ENCODE measurements at places on chromosomes 4 and X.

DNA sequence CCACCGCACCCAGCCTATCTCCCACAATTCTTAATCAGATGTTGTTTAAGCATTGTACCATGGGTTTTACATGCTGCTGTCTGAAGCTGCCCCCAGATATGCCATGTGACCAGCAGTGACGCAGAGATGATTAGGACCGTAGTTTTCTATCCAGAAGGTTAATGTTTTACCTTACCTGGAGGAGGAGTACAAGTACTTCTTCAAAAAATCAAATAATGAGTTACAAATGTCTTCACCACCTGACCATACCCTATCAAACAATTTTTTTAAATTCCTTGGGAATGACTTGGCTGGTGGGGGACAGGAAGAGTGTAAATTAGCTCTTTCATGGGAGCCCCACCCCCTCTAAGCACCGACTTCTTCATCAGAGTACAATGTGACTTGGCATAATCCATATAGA, 16.2 kb upstream of the SGMS2 start:
- DNase-seq, result no peak

GRCh38 chr4:188714501-188714900, 575.3 kb downstream of the TRIML1 start:
- no peak for DNase-seq

- DNase-seq, result no peak
Measured at GRCh38 chr4:54169176-54169575, 59.9 kb upstream of the PDGFRA start.

GRCh38 chr4:112266823-112267222, 18.9 kb downstream of the TIFA start:
- DNase-seq, result no peak

DNA sequence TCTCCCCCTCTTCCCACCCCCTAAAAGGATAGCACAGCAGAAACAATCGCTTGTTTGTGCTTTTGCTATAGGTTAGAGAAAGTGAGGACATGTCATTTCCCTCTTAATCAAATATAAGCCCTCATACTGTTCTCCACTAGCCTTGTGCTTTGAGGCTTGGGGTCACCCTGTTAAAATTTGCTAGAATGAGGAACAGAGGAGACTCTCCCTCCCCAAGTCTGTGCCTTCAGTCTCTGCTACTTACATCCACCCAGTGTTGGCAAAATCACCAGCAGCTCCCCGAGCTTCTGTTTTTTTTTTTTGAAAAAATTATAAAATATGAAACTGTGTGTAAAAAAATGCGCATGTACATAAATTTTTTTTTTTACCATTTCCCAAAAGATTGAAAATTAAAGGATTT, 19.3 kb downstream of the KLF3 start:
- no peak for DNase-seq

DNA sequence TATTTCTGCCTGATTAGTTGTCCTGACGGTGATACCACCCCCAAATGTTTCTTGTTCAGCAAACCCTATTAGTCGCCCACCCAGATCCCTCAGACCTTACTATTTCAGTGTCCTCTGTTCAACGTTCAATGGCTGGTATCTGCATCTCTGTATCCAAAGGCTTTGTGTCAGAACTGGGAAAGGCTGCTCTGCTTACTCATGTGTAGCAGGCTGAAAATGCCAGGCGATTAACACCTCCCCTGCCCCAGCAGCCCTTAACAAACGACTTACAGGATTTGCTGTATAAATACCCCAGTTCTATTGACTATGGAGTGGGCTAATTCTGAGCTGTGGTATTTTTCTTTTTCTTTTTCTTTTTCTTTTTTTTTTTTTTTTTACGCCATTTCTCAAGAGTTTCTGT, 415.0 kb downstream of the ZNF674 start:
- no peak for DNase-seq

- no peak for DNase-seq
Measured at GRCh38 chr4:80189956-80190677, 7.2 kb upstream of the PRDM8 start.

DNA sequence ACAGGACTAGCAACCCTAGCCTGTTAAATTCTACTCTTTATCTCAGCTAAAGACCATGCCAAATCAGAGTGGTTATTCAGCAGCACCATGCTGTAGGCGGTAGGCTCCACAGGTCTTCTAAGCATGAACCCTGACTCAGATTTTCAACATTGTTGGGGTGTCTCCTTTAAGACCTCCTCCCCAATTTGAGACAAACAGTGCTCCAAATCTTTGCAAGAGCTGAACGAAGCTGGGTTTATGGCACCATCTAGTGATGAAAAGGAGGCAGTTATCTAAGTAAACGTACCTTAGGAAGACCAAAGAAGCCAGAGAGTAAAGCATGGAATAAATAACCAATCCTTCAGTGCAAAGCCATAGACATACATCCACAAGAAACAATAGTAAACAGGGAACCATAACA, 334.5 kb upstream of the SLC7A11 start:
- DNase-seq, result no peak

DNA sequence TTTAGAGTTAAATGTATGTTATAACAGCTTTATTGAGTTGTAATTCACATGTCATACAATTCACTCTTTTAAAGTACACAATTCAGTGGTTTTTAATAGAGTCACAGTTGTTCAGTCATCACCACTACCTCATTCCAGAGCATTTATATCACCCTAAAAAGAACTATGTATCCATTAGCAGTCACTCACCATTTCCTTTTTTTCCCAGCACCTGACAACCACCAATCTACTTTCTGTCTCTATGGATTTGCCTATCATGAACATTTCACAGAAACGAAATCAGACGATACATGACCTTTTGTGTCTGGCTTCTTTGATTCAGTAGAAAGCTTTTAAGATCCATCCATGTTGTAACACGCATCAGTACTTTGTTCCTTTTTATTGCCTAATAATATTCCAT, 52.9 kb upstream of the FRAS1 start:
- no peak for DNase-seq

- DNase-seq, result no peak
Measured at GRCh38 chrX:133495464-133496391, 80.4 kb upstream of the GPC4 start.

DNA sequence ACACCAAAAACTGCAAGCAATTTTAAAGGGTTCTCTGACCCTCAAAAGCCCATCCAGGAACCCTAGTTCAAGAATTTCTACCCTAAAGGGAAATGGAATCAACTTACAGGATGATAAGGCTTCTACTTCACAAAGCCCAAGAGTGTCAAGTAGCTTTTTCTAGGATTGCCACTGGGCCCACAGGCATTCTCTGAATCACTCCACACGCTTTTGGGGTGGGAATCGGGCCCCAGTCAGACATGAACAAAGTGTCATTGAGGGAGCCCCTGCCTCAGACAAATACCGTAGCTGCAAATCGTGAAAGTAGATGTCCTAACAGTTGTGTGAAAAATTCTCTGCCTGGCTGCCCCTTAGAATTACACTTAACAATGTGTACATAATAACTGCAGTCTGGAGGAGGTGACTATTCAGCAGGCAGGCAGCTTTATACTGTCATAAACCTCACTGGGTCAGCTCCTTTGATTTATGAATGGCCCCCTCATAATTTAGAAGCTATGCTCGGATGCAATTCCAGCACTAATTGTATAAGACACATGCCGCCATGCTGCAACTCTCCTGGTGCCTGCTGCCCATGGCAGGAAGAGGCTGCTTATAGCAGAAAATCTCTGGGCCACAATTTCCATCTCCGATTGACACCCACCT, 36.7 kb downstream of the CHRDL1 start:
- DNase-seq, result no peak

DNA sequence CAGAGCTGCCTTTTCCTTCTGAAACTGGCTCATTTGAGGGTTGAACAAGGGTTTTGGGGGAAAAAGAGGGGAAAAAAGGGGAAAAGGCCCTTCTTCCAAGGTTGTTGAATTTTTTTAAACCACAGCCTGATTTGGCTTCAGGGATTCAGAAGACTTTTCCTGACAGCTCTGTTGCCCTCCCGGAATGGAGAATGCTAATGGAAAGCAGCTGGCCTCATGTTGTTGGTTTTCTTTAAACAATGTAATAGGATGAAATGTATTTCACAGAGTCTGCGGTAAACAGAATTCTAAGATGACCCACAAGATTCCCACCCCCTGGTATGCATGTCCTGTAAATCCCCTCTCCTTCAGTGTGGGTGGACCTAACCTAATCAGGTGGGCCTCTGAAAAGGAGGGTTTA, 3.3 kb upstream of the KIAA1210 start:
- DNase-seq, result no peak

- DNase-seq, result no peak
Measured at GRCh38 chrX:39972340-39972739, 125.4 kb downstream of the BCOR start.

DNA sequence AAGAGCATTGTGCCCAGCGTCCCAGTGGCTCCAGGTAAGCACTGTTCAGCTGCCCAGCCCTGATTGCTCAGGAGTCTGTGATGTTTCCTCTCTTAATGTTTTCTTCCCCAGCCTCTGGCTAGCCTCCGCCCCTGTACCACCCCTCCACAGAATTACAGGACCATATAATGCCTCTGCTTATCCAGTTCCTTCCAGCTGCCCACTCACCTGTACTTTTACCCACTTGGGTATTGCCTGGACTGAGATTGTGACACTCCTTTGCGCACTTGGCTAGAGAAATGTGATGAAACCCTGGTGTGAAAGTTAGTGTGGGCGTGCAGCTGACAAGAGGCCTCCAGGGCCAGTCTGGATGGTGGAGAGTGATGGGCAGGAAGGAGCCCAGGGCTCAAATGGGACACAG, at the start of gene AWAT2:
TSS of gene AWAT2 (minus strand) at position 14 of the 400 bp plus-strand sequence. CDS start at position 8, 6 bp downstream.
- no peak for DNase-seq

DNA sequence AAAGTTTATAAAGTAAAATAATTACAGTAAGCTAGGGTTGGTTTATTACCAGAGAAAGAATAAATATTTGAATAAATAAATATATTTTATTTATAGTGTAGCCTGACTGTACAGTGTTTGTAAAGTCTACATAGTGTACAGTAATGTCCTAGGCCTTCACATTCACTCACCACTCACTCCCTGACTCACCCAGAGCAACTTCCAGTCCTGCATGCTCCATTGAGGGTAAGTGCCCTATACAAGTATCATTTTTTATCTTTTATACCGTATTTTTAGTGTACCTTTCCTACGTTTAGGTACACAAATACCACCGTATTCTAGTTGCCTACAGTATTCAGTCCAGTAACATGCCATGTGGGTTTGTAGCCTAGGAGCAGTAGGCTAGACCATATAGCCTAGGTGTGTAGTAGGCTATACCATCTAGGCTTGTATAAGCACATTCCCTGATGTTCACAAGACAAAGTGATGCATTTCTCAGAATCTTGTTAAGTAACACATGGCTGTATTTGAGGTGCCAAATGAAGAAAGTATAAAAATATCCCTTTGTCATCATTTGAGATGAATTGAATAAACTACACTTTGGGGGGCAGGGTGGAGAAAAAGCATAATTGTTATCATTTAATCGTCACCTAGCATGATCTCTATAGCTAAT, 14.7 kb upstream of the KLHL8 start:
- DNase-seq, result no peak

DNA sequence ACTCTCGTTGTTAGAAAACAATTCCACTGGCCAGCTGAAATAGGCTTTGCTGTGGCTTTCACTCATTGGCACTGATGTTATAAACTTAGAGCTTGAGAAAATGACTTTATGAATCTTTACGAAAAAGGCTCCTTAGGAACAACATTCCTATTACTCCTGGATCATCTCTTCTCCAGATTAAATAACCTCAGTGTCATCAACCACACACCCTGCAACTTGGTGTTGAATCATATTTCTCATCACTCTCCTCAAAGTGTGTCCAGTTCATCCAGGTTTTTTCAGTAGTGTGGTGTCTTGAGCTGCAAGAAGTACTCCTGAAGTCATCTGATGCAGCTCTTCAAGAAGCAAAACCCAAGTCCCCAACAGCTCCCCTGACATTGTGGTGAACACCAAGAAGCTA, 28.1 kb upstream of the ANOS1 start:
- no peak for DNase-seq

GRCh38 chr4:182807346-182807745, 109.8 kb downstream of the DCTD start:
- no peak for DNase-seq

- DNase-seq, result no peak
Measured at GRCh38 chr4:186669159-186669731, 54.4 kb downstream of the FAT1 start.
